ENCODE measurements at places on chromosomes 7 and 10.
A peak's percentile ranks its signal among the peaks of the same experiment; 100 is the strongest.

DNA sequence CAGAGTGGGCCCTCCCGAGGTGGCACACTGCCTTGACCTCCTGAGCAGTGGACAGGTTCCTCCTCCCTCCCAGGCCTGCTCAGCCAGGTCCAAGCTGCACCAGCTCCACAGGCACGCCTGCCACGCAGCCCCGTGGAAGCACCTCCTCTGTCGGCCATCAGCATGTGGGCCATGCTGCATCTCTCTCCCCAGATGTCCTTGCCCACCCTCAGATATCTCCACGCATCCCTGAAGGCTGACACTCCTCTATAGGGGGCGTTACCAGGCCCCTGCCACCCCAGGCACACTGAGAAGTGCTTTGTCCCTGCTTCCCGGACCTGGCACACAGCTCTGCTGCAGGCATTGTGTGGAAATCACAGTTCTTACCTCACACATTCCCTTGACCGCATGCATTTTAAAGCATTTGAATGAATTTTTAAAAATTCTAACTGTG, 598.5 kb downstream of the SDK1 start:
- DNase-seq: no peak

GRCh38 chr10:4770801-4771553, 55.0 kb upstream of the AKR1E2 start:
- DNase-seq: peak; percentile 97

- DNase-seq: no peak
Observed at GRCh38 chr10:127982601-127983000, 75.7 kb downstream of the PTPRE start.

- DNase-seq: no peak
Observed at GRCh38 chr7:119572132-119572531, 700.8 kb upstream of the KCND2 start.

- DNase-seq: no peak
Observed at GRCh38 chr7:122544463-122544862, 154.5 kb downstream of the RNF133 start.

DNA sequence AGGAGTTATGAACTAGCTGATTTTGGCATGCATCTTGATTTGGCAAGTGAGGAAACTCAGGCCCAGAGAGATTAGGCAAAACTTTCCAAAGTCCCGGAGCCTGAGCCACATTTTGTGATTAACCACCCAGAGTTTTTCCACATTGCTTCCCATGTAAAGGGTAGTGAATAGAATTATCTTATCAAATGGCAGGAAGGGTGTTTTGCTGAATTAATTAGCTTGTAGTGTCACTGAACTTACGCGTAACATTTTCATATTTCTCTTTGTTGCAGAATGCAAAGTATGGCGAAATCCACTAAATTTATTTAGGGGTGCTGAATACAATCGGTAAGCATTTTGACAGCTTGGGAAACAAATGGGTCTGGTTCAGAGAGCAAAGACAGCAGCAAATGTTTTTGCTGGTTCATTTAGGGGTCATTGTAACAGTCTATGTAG, 176.2 kb downstream of the ST7 start:
- DNase-seq: no peak

GRCh38 chr7:149854611-149855360, 16.6 kb downstream of the ZNF862 start:
- no peak for DNase-seq

DNA sequence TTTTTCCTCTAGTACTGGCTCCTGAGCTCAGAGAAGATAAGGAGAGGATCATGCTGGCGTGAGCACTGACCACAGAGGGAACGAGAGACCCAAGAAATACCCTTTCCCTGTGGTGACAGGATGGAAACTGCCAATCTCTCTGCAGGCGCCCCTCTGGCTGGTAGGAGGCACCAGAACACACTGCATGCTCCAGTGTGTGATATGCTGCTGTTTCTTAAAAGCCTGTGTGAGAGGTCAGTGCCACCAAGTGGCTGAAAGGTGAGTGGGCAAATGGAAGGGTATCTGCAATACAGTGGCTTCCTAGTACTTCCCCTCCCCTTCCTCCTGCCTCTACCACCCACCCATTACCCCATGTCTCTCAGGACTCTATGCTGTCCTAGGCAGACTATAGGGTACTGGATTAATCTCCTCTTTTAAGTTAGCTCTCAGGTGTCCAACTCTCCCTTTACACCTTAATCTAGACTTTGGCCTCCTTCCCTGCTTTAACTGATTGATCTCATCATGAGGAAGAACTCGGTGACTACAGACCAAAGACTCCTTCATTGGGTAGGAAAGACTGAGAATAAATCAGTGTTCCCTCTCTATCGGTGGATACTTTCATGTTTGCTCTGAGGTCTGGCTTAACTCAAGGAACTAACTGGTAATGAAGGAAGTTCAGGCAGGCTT, 283.6 kb downstream of the ADRA2A start:
- no peak for DNase-seq

DNA sequence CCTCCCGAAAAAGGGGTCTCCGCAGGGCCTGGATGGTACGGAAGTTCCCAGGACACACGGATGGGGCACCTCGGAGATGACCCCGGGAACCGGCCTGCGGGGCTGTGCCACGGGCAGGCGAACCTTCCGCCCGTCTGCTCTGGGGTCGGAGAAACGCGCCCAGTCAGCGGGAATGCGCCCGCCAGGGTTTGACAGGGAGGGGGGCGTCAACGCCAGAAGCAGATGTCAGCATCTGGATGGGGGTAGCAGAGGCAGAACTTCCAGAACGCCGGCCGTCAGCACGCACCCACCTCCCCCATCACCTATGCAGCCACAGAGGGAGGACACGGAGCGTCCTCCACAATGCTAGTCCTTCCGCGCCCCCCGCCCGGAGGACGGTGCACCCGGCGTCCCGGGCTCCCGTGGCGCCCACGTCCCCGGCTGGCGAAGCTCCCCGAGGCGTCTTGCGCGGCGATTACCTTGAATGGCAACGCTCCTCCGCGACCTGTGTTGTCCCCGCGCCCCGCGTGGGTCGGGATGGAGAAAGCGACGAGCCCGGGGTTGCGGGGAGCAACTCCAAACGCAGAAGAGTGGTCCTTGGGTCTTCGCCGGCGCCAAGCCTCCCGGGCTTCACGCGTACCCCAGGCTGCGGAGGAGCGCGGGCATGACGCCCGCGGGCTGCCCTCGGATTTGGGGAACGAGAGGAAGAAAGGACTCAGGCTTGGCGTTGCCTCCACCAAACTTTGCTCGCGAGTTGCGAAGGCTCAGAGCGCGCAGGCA, 561 bp downstream of the FGFR2 start:
- DNase-seq: peak; percentile 8

DNA sequence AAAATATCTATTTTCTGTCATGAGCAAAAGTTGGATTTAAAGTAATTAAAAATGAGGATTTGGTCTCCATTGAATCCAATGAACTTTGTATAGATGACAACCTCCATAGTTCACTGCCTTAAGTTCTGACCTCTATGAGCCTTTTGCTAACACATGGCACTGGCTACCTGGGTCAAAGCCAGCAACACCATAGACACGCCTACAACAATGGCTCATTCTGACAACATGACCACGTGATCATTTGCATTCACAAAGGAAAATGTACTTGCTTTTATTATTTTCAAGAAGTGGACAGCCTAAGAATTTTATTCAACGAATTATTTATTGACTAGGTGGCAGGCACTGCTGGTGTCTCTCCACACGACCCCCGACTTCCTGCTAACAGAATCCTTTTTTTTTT, 90.6 kb downstream of the CARD11 start:
- DNase-seq: no peak

DNA sequence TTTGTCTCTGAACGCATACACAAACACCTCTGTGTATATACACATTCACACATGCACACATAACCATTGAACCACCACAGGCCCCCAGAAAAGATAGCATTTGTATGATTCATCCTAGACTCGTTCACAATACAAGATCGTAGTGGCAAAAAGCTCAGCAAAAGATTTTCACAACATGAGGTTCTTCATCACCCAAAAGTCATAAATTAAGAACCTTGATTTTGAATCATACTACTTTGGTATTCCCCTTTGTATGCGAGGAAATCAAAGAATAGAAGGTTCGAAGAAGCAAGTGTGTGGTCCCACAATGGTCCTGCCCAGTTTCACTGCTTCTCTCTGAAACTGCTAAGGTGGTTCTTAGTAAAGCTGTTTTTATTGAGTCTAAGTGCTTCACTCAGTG, 200.7 kb downstream of the CELF2 start:
- DNase-seq: no peak

- no peak for DNase-seq
Observed at GRCh38 chr7:47273088-47273487, 308.8 kb downstream of the TNS3 start.

DNA sequence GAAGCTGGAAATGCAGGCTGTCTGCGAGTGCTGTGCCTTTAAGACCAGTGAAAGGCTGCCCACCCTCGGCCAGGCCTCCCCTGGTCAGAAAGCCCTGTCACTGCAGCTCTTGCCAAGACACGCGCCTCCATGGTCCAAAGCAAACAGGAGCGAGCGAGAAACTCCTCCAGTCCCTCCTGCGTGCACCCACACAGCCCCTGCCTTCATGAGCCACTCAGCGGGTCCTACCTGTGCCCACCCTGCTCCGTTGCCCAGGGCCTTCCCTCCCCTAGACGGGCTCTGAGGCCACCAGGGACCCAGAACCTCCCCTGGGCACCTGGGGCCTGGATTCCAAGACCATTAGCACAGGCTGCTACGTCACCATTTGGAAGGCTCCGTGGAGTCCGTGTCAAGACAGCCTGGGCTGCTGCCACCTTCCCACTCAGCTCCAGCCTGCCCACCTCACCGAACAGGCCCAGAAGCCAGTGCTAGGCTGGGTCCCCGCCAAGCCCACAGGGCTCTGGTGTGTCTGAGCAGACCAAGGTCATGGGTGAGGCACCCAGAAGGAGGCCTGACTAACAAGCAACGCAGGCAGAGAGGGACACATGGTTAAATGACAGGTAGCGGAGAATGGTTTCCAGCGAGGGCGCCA, 144.5 kb downstream of the NEURL1 start:
- no peak for DNase-seq

DNA sequence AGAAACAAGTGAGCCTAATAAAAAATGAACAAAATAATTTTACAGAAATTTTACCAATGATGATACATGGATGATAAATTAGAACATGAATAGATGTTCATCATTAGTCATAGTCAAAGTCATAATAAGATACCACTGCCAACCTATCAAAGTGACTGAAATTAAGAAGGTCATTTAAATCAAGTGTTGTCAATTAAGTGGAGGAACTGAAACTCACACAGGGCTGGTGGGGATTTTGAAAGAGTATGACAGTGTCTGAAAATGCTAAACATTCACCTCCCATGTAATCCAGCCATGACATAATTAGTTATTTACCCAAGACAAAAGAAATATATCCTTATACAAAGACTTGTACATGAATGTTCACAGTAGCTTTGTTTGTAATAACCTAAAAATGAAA, 57.1 kb upstream of the DYNC1I1 start:
- DNase-seq: no peak

DNA sequence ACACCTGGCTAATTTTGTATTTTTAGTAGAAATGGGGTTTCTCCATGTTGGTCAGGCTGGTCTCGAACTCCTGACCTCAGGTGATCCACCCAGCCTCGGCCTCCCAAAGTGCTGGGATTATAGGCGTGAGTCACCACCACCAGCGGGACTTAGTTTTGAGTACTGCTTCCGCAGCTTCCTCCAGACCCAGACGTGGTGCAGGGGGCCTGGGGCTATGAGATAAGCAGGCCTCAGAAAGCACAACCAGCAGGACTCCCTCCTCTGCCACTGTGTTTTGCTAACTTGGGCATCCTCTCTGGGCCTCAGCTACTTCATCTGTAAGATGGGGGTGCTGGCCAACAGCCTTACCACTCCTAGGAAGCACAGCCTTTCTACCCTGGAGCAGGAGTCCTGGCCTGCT, 37.8 kb downstream of the GOLGA7B start:
- no peak for DNase-seq

DNA sequence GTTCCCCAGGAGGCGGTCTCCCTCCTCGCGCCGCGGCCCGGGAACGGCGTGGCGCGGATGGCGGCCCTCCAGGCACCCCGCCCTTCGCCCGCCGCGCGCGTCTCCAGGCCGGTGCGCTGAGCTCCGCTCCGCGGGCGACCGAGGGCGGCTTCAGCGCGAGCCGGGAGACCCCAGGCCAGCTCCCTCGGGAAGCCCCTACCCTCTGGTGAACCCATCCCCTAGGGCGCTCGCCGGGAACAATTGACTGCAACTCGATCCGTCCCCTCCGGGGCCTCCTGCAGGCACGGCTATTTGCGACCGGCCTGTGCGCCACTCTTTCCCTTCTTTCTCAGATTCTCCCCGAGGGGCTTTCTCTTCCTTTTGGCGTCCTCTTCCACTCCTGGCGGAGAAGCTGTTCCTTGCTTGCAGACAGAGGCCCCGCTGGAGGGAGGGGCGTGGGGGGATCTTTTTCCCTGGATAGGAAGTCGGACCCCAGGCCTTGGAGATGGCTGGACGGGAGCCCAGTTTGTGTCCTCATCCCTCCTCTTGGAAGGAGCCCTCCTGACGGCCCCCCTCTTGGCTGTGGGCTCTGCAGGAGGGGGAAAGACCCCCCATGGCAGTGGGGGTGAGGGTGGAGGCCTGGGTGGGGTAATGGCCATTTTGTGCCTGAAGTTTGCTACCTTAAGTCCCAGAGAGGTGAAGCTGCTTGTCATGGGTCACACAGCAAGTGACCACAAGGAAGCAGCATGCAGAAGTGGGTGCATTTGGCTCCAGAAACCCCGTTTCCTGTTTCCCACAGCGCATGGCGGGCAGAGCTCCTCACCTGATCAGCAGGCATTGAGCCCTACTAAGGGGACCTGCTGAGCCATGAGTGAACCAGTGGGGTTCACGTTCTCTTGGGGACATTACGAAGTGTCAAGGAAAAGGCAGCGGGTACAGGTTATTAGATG, 171.2 kb upstream of the TNRC18 start:
- peak; percentile 55 for DNase-seq

DNA sequence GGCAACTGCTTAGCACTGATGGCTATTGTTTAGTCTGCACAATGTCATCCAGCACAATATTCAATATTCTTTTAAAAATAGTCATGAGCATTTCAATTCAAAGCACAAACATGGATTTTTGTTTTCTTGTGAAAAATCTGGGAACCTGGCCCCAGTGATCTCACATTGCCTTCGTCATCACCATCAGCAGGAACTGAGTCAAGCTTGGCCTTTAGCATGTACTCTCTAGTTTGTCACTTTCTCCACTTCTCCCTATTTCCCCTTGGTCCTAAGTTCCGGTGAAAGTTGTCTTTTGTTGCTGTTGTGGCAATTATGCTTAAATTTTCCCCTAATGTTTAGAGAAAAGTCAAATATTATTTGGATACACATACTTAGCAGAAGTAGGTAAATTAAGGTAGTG, 252.9 kb upstream of the SORCS1 start:
- DNase-seq: no peak

DNA sequence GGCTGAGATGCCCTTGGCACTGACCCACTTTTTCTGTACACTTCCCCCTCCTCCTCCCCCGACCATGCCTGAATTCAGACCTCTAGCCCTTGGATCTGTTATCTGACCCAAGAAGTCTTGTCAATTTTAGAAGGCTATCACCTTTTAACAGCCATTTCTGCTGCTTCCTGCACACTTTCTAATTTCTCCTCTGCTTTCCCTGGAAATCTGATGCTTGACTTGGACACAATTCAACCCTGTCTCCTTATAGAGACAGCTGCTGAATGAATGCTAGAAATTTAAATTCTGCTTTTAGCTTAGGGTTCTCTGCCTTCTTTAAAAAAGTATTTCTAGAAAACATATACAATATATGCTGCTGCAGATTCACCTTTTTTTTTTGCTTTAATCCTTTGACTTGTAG, 417.9 kb upstream of the KLF6 start:
- peak; percentile 72 for DNase-seq

Data from endothelial cell of umbilical vein (primary cell).